ENCODE measurements at places on chromosomes 2 and 18.

- DNase-seq, result no peak
Measured at GRCh38 chr2:239186516-239187357, 214.1 kb downstream of the HDAC4 start.

GRCh38 chr18:76005632-76006208, 489.3 kb downstream of the ZNF516 start:
- DNase-seq, result peak; percentile 20

DNA sequence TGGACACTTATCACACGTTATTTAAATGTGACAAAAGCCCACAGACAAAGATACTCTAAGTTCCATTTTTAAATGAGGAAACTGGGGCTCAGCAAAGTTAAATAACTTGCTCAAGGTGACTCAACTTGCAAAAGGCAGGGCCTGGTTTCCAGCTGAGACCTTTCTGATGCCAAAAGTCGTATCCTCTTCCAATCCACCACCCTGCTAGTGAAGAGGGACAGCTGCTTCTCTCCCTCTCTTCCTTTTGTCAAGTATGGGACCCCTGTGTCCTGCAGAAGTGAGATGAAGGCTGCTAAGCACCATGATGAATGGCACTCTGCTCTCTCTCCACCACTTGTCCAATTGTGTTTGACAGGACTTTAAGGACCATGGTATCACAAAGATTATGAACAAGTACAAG, 140.9 kb downstream of the DYM start:
- no peak for DNase-seq

DNA sequence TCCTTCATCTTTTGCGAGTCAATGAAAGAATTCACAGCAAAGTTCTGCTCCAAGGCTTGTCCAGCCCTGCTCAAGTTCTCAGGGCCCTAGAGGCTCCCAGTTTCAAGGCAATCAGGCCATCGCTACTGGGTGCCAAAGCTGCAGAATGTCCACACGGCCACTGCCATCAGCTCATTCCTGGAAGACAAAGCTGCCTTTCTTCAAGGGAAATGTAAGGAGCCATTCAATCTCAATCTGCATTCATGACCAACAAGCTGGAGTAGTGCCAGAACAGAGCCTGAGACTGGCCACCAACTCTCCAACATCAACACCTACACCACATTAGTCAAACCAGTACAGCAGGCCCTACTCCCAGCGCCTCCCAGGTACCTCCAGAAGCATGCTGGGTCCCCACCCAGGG, 202.2 kb downstream of the TCF4 start:
- DNase-seq, result no peak

DNA sequence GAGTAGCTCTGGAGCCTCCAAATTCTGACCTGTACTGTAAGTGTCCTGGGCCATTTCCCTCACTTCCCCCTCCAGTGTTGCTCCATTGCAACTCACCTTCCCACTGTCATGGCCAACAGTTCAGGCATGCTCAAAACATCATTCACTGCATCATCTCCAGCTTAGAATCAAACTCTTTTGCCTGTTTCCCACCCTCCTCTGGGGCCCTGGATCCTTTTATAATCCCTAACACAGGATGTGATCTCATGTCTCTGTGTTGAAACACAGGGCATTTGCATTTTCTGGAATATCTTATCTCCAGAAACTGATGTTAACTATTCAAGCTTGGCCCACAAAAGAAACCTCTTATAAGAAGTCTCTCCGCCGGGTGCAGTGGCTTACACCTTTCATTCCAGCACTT, 3.0 kb downstream of the DPP4 start:
- DNase-seq, result no peak

- peak; percentile 8 for DNase-seq
Measured at GRCh38 chr2:179932786-179933185, 71.4 kb upstream of the ZNF385B start.

GRCh38 chr2:62435720-62436119, 70.3 kb downstream of the TMEM17 start:
- no peak for DNase-seq

- no peak for DNase-seq
Measured at GRCh38 chr2:39512434-39512935, 75.4 kb upstream of the MAP4K3 start.

DNA sequence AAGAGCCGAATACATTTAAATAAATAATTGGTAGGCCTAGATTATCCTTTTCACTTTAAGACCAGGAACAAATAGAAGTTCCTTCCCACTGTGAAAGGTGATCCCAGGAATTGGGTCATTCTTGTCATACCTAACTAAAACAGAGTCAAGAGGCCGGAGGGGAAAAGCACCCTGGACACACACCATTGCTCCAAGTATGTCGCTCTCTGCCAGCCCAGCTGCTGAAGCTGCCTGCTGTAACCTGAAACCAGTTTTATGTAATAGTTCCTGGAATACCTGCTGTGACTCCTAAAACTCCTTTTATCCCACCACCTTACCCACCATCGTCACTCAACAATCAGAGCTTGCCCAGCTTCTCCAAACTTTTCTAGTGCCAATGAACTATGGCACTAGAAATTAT, 217.1 kb downstream of the PTPRM start:
- no peak for DNase-seq

DNA sequence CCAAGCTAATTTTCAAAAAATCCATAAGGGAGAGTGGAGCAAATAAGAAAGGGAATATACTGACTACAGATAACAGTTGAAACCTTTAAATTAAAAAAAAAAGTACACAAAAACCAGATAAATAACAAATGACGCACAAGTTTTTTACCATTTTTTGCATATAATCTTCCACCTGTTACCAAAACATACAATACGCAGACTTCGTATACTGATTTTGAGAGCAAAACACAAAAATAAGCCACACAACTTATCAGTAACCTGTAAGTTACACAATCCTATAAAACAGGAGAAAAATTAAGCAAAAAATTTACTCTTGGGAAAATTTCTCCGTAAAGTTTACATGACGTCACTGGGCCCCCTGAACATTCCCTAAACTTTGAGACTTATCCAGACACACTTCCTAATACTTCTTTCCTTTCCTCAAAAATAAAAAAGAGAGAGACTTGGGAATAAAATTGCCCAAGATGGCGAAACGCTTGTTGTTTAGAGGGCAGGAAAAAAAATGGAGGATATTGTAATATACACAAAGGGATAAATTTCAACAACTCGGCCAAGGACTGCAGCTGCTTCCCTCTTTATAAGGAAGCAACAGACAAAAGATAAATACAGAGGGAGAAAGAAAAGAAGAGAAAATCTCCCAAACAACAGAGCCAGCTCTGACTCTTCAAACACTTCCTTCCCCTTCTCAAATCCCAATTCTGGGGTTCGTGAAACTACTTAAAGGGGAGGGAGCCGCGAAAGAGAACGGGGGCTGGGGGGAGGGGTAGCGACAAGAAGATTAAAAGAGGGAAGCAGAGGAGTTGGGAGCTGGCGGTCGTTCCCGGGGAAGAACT, 1.6 kb downstream of the BAZ2B start:
- DNase-seq, result no peak

DNA sequence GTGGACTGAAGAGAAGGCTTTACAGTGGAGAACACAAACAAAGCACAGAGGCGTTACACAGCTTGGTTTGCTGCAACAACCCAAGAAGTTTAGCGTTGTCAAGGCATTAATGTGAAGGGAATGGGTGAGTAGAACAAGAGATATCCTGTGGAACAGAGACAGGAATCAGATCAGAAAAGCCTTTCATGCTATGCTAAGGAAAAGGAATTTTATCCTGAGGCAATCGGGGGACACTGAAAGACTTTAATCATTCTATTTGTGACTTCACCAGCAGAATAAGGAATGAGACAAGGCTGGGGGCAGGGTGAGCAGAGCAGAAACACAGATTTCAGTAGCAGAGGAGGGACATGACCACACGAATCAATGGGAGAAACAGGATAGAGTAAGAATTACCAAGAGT, 600.7 kb downstream of the IRS1 start:
- DNase-seq, result no peak

- no peak for DNase-seq
Measured at GRCh38 chr18:12324991-12325725, 17.1 kb downstream of the TUBB6 start.

GRCh38 chr2:9165625-9166024, 41.0 kb upstream of the ASAP2 start:
- DNase-seq, result no peak

- no peak for DNase-seq
Measured at GRCh38 chr2:127400897-127401756, 13.4 kb upstream of the MAP3K2 start.

- no peak for DNase-seq
Measured at GRCh38 chr18:22167091-22167470, 2.3 kb upstream of the GATA6 start.

DNA sequence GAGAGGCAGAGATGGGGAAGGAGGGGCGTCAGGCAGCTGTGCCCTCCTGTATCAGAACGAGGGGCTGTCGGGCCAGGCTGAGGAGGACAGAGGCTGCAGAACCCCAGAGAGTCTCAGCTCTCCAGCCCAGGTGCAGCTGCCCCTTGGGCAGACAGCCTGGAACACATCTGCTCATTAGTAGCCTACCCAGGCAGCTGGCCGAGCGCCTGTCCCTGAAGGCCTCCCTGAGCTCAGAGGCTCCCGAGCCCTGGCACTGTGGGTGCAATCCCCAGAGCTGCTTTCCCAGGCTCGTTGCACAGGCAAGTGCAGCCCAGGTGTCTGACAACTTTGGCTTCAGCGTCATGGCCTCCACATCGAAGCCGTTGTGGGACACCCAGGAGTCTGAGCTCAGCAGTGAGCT, 13.1 kb upstream of the TMEM185B start:
- DNase-seq, result no peak

DNA sequence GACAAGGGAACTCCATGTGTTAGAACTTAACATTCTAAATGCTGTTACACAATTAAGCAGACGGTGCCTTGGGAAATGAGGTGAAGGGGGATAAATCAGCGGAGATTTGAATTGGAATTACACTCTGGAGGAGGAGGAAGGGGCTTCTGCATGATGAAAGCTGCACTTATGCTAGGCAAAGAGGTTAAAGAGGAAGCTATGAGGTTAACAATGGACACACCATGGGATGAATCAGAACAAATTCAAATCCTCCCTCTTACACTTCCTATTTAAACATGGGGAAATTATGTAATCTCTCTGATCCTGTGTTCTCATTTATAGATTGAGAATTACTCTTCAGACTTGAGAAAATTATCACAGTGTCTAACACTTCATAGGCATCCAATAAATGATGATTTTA, 121.5 kb upstream of the SIX2 start:
- DNase-seq, result no peak

DNA sequence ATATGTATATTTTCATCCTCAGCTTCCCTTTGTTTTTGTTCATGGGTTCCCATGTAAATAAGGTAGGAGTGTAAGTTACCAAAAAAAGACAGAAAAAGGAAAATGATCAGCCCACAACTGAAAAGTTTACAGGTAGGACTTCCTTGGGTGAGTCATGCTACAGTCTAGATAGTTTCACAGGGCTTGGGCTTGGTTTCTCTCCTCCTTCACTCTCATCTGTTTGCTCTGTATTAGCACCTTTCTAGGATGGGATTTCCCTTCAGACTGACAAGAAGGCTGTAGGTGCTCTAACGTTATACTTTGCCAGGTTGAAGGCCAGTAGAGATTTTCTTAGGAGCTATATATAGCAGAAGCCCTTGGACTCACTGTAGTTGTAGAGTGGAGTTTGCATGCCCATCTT, 57.9 kb downstream of the FAM171B start:
- no peak for DNase-seq

DNA sequence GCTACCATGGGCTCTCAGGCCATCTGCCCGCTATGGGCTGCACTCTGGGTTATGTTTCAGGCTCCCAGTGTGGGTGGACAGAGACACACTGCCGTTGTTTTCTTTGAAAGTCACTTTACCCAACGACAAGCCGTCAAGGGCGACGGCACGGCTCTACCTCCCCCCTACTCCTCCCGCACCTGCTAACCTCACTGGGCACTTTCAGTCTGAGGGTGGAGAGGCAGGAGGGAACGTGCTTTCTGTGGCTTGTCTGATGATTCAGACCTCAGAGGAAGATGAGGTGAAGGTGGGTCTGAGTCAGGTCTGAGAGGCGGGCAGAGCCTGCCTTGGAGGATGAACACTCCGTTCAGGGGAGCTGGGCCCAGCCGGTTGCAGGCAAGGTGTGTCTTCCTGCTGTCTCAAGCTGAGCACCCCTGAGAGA, 147.6 kb upstream of the HDAC4 start:
- DNase-seq, result no peak

- no peak for DNase-seq
Measured at GRCh38 chr2:234885118-234885517, 66.7 kb upstream of the SH3BP4 start.

GRCh38 chr2:149167001-149167780, 128.7 kb downstream of the LYPD6B start:
- DNase-seq, result no peak

GRCh38 chr2:14903709-14904374, 271.3 kb downstream of the LRATD1 start:
- no peak for DNase-seq

DNA sequence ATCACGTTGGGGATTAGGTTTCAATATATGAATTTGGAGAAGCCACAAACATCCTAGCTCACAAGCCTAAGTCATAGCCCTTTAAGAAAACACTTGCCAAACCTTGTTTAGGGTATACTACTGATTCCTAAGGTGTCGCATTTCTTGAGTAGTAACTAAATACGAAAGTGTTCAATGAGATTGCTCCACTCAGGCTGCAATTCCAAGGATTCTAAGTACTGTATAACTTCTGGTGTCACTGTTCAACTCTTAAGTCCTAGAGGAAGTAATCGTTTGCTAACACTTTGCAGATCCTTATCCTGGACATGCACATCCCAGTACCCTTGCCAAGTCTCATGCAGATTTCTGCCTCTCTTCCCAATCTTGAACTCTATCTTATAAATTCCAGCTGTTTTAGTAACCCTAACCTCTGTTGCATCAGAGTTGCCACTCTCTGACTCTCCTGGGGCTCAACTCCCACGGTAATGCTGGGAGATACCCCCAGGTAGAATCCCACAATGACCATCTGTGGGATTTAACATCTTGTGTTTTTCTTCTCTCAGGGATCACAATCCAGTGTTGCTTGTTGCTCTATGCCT, 122.4 kb downstream of the HIBCH start:
- DNase-seq, result no peak

DNA sequence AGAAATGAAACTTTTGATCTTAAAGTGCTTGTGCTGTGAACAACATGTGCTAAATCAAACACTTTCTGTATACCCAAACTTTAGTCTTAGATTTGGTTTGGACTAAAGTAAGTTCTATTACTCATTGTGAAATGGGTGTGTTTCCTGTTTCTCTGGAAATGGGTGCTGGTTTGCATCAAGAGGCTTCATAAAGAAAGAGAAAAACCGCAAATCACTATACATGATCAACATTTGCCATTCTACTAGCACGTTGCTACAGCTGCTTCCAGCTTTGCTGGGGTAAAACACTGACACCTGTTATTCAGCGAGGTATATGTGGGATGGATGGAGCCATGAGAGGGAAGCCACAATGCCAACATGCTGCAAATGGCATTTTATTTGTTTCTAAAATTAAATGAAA, 547.0 kb upstream of the ACVR2A start:
- no peak for DNase-seq
